Suprapubic skin (tissue), 4 donors: ENCODE measurements at places on chromosomes 5 and 9.

GRCh38 chr9:135299239-135299590 is 180.4 kb upstream of the PPP1R26 start:
- peak; percentile 52 for DNase-seq

- no peak for DNase-seq
These were observed 258.8 kb upstream of the CHD1 start for GRCh38 chr5:99187611-99188010.

DNA sequence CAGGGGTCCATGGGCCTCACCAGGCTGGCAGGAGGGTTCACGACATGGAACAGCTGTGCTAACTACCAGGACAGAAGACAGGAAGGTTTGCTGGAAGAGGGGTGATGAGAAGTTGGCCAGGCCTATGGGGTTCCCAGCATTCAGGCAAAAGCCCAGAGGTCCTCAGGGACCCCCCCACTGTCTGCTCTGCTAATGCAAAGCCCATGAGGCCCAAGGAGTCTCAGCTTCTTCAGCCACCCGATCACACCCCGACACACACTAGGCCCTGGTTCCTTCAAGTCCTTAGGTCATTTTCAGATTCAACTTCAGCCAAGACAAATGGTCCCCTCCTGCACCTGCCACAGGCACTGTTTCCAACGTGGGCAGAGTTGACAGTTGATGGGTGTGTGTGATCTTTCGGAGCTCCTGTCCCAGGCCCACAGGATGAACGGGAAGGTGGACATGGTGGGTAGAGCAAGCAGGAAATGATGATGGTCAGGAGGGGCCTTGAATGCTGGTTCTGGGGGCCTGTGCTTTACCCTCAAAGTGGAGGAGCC is 20.4 kb downstream of the ADAMTS2 start:
- peak; percentile 36 for DNase-seq

DNA sequence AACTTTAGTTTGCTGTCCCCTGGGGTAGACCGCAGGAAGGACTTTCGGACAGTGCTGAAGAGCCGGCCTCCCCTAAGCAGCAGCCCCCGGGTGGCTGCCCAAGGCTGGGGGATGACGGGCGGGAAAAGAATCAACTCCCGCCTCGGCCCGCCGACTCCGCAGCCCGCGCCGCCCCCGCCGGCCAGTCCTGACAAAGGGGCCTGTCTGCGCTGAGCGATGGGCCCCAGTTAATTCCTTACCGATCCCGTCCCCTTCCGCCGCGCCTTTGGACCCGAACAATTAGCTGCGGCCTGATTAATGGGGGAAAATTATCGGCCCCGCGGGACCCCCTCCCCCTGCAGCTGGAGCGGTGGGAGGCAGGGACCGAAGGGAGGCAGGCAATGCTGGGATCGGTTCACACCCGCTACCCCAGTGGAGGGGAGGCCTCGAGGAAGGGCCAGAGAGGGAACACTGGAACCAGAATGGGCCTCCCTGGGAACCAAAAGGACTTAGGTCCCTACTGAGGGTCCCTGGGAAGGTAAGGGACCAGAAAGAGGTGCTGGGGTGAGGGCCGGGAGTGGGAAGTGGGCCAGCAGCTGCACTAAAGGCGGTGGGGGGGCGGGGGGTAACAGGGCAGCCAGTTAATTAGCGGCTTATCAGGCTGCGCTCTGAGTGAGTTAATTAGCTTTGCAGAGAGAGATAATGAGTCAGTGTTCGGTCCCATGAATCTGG is 4.2 kb downstream of the ARID3C start:
- no peak for DNase-seq

- DNase-seq, result peak; percentile 65
These were observed 1.2 kb downstream of the DUSP1 start for GRCh38 chr5:172769616-172770373.

DNA sequence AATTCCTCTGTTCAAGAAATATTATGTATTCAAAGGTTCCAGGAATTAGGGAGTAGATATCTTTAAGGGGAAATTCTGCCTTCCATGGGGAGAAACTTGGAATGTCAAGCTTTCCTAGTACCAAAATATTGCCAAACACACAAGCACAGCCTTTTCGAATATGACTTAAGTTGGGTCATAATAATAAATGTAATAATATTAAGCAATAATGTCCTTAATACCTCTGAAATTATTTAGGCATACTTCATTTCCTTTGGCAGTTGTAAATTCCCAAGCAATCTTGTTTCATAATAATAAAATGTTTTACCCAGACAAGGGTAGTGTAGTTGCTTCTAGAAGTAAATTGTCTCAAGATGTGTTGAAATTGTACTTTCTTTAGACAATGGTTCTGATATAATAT is 630.3 kb upstream of the CDH18 start:
- DNase-seq, result no peak

- no peak for DNase-seq
These were observed 86.3 kb downstream of the UBE2R2 start for GRCh38 chr9:33903157-33903780.
